ENCODE measurements at places on chromosomes 3 and 15.

- no peak for DNase-seq
Observed at GRCh38 chr3:150759319-150759718, 3.6 kb downstream of the SIAH2 start.

DNA sequence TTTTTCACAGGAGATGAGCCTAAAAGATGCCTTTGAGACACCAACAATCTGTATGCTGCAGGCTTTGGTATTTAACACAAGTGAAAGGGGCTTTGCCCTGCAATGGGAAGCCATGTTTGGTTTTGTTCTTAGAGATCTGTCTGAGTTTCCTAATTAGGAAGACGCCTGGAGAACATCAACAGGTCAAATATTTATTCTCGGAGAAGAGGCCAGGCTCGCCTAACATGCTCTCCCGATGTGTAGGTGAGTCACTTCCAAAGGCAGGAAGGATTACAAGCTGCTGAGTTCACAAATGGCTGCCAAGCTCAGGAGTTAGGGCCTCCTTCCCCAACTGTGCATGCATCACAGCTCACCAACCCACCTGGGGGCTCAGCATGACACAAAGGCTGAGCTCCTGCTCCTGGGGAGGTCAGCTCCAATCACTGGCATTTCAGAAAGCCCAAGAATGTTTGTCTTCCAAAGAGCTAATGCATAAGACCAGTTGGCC, 119.5 kb upstream of the PRICKLE2 start:
- peak; percentile 90 for DNase-seq

GRCh38 chr15:91068966-91069365, 31.1 kb upstream of the SV2B start:
- DNase-seq, result no peak

DNA sequence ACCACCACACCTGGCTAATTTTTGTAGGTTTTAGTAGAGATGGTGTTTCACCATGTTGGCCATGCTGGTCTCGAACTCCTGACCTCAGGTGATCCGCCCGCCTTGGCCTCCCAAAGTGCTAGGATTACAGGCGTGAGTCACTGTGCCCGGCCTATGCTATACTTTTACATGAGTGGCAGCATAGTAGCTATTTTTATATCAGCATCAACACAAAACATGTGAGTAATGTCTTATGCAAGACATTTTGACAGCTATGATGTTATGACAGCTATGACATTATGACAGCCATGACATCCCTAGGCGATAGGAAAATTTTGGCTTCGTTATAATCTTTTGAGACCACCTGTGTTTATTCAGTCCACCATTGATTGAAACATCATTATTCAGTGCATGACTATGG, 4.1 kb upstream of the NAALADL2 start:
- no peak for DNase-seq

DNA sequence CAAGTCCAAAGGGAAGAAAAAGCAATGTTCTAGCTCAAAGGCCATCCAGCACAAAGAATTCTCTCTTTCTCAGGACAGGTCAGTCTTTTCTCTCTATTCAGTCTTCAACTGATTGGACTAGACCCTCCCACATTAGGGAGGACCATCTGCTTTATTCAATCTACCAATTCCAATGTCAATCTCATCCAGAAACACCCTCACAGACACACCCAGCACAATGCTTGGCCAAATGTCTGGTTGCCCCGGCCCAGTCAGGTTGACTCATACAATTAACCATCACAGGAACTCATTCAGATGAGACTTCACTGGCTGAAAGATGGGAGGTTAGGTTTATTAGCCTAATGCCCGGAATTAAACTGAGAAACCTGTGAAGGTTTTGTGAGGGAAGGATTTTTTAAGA, 32.4 kb downstream of the ACAN start:
- no peak for DNase-seq

- DNase-seq, result no peak
Observed at GRCh38 chr3:118213892-118214291, 820.8 kb downstream of the IGSF11 start.

DNA sequence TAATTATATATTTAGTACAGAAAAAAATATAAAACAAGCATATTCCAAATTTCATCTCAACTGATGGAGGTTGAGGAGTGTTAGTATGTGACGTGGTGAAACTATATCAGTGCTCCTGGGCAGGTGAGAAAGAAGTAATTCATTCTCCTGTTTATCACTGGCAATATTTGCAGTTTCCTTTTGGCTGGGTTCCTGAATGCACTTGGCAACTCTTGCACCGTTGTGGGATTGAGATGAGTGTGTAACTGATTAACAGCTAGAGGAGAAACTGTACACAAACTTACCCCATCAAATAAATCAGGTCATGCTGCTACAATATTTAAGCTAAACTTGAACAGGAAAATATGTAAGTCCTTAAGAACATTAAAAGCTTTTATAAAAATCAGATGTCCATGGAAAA, 2.1 kb upstream of the ATP13A4 start:
- DNase-seq, result no peak

DNA sequence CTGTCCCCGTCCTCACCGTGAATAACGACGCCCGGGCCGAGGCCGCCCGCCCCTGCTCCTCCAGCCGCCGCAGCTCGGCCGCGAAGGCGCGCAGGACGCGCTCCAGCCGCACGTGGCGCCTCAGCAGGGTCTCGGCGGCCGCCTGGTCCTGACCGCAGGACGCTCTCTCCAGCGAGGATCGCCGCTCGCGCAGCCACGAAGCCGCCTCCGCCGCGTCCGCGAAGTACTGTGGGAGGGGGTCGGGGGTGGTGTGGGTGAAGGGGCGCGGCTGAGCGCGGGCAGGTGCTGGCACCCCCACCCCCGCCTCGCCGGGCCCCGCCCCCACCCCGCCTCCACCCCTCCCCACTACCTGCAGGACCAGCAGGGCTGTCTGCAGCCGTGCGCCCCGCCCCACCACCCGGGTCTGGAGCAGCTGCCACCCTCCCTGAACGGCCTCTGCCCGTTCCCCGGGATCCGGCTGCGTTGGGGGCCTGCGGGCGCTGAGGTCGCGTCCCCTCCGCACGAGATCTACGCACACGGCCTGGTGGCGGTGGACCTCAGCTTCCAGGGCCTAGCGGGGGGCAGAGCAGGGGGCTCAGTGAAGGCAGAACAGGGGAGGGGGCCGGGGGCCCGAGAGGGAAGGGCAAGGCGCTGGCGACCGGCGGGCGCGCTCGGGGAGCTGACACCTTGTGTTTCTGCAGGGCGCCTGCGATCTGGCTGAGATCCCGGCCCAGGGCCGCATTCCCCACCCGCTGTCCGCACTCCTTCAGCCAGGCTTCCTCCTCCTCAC, 11.7 kb downstream of the SPTBN5 start:
- DNase-seq, result no peak

GRCh38 chr3:158359339-158359738, 211.7 kb upstream of the MLF1 start:
- DNase-seq, result no peak

- DNase-seq, result no peak
Observed at GRCh38 chr3:166446986-166447385, 609.8 kb upstream of the BCHE start.

GRCh38 chr3:195183071-195183776, 87.7 kb downstream of the XXYLT1 start:
- no peak for DNase-seq

DNA sequence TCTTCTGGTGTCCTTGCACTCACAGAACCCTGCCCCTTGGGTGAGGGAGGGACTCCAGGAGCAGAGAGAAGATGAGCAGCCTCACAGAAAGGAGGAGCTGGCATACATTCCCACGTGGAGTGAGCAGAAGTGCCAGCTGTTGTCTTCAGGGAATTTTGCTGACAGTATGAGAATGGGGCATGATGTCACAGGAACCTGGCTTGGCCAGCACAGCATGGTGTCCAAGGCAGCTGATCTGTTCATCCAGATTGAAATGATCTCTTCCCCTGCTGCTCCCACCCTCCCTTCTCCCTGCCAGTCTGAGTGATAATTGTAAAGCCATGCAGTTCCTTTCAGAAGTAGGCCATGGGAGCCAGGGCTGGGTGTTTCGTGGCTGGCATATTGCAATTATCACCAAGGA, 53.3 kb downstream of the GJD2 start:
- DNase-seq, result no peak

- DNase-seq, result no peak
Observed at GRCh38 chr15:76756381-76756780, 148.8 kb downstream of the SCAPER start.

DNA sequence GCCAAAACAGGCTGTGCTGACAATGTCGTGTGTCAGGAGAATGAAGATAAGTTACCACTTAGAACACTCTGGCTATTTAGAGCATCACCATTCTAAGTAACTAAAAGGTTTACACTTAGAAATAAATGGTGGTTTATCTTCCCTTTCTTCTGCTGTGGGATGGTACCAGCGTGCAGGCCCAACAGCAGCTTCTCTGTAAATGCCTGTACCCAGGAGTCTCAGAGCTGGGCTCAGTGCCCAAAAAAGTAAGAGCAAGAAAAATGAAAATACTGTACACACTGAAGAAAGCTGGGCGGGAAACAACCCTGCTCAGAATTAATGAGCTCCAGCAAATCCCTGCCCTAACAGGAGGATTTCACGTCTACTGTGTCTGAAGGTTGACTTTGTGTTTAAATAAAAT, 206.5 kb downstream of the MFSD1 start:
- no peak for DNase-seq

- no peak for DNase-seq
Observed at GRCh38 chr3:27095553-27096222, 273.5 kb downstream of the NEK10 start.

DNA sequence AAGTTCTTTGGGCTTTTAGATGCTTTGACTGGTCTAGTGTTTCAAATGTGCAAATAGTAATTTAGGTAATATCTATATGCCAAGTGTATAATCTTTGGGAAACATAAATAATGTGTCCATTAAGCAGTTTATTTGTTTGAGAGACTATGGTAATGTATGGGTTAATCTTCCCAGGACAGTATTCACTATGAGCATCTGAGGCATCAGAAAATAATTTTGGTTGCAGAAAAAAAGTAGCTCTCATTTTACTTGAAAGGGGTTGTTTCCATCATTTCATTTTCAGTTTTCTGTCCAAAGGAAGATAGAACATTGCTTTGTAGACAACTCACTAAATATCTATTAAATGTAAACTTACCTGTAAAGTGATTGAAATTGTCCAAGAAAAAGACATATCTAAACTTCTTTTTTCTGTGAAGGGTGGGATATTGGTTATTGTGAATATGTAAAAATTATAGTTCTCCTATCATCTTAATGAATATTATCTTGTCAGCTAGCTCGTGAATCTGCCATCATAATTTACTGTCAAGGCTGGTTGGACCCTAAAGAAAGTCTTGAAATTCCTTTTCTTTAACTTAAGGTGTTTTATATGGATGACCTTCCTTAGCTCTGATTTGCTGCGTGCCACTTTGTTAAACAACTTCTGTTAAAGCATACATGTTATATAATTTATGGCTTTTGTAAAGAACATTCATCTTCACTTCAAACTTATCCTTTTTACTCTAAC, 108.8 kb downstream of the EPHA3 start:
- no peak for DNase-seq

DNA sequence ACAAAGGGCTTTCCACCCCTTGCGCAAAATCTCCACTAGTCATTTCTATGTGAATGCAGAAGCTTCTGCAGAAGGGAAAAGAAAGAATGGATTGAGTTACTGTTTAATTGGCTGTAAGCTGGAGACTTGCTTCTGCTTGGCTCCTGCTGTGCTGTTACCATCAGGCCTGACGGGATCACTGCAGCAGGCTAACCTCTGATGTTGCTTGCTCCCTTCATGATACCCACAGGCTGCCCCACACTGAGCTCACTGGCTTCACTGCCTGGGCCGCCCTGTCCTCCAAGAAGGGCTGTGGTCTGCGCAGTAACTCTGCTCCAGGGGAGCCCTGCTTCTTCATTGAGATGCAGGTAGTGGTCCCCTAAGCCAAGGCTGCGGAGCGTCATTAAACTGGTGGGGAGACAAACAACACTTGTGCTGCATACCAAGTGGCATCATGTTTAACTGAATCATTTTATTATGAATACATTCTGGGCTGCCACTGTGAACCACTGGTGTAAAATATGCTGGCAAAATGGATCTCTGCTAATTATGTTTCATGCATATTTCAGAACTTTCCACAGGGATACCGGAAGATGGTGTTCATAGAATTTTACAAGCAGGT, 78.6 kb downstream of the WDR49 start:
- DNase-seq, result no peak

GRCh38 chr3:414063-414462, 217.5 kb downstream of the CHL1 start:
- DNase-seq, result peak; percentile 18

- no peak for DNase-seq
Observed at GRCh38 chr3:67689806-67690205, 35.4 kb upstream of the SUCLG2 start.

GRCh38 chr3:125236331-125236903, 23.9 kb upstream of the SLC12A8 start:
- DNase-seq, result no peak
